Esophagus squamous epithelium (tissue), 5 donors: ENCODE measurements at places on chromosomes 6 and 20.

DNA sequence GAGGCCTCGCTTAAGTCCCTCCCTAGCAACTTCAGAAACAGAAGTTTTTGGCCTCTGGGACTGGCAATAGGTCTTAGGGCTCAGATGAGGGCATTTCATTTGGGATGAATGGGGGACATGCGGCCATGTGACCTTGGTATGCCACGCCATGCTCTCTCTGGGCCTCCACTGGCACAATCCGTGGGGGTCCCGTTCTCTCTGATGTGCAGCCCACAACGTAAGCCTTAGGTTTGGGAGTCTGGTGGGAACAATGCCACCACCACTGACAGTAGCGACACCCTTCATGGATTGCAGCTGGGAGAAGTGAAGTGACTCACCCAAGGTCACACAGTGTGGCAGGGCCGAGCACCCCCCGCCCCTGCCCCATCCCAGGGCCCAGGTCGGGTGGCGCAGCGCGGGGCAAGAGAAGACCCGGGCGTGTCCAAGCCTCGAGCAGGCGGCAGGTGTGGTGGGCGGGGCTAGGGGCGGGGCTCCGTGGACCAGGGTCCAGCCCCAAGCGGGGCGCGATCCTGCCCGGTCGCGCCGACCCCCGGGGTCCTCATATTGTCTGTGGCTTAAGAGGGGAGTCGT lies 864 bp upstream of the CEBPB start:
- no peak for DNase-seq

GRCh38 chr6:15293674-15294073 lies 47.8 kb downstream of the JARID2 start:
- DNase-seq: no peak

DNA sequence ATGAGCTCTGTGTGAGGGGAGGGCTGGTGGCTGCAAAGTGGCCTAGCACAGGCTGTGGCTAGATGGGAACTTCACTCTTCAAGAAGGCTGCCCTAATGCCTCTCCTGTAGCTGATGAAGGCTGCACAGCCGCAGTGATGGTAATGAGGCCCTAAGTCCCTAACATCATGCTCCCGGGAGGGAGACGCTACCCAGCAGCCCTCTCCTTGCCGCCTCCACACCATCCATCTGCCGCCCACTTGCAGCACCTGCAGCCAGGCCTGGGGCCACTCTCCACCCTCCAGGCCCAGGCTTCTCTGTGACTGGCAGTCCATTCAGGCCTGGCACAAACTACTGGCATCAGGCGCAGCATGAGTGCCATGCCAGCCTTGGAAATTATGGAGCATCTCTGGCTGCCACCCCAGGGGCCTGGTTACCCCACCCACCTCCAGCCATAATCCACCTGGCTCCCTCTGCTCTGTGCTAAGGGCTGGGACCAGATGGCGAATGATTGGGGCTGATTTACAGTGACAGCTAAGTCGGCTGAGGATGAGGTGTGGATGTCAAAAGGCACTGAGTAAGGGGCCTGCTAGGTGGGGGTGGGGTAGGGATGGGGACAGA lies 284.2 kb downstream of the LRFN2 start:
- no peak for DNase-seq

DNA sequence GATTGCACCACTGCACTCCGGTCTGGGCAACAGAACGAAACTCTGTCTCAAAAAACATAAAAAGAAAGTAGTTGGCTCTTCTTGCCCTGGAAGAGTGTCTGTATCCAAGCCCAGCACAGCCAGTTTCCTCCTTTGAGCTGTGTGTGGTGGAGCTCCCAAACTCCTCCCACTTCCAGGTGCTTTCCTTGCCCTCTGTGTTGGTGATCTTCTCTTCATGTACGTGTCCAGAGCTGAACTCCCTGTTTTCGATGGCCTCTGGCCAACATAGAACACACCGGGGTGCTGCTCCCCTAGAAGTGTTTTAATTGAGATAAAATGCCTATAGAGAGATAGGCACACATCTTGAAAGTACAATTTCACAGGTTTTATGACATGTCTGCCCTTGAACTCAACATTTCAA lies 16.7 kb upstream of the SGK2 start:
- no peak for DNase-seq

- no peak for DNase-seq
Observed at GRCh38 chr20:1326031-1326930, 2.7 kb downstream of the SDCBP2 start.

DNA sequence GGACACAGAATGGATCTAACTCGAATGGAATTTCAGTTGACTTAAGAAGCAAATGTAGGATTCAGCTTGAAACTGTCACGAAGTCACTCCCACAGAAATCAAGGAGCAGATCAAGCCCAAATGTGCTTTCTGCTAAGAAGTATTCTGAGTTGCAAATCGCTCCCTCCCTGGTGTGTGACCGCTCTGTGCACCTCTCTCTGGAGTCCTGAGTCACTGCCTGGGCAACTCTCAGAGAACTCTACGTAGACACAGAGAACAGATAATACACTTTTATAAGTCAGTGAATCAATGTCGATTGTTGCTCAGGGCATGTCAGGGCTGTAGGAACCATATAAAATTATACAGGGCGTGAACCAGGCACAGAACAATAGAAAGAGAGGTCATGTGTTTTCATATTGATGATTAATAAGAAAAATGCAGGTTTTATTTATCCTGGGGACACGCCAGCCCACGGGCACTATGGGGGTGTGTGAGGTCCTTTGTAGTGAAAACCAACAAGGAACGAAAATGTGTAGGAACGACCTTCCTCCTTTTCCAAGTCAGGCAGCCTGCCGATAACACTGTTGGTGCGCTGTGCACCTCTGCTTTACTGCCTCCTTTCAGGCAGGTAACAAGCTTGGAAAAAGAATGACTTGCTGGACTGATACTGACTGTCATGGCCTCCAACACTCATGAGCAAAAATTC lies 248.1 kb upstream of the FOXQ1 start:
- no peak for DNase-seq

DNA sequence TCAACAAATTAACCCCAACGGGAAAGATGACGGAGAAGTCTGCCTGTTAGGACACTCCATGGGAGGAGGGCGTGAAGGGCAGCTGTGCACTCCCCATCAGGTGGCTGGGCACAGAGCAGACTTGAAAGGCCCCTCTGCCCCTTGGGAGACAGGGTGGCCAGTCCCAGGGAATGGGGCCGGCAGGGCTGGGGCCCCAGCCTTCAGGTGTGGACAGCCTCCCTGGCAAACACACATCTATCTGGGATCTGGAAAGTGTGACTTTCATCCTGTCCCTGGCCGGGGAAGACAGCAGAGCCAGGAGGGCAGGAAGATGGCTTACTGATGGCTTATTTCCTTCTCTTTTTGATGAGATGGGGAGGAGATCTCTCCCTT lies 4.5 kb upstream of the FRMD1 start:
- no peak for DNase-seq

GRCh38 chr6:16078064-16078463 lies 50.8 kb upstream of the MYLIP start:
- DNase-seq: no peak

GRCh38 chr6:8904754-8905153 lies 469.4 kb upstream of the SLC35B3 start:
- DNase-seq: no peak

GRCh38 chr6:98648211-98648914 lies 186.0 kb upstream of the POU3F2 start:
- DNase-seq: no peak

DNA sequence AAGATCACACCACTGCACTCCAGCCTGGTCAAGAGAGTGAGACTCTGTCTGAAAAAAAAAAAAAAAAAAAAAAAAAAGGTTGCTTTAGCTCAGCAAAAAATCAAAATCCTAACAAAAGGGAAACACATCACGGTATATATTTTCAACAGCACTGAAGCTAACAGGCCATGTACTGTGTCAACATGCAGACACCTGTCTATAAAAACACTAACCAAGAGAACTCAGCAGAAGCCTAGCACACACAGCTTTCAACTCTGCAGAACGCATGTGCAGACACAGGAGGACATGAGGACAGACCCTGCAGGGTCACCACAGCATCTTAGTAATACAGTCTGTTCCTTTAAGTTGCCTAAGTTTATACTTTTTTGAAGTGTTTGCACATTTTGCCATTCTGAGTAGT lies 13.5 kb downstream of the NINL start:
- no peak for DNase-seq

- no peak for DNase-seq
Observed at GRCh38 chr6:118750143-118750542, 98.8 kb upstream of the CEP85L start.

GRCh38 chr6:45556828-45557227 lies 179.1 kb upstream of the SUPT3H start:
- DNase-seq: no peak

GRCh38 chr6:131331151-131331550 lies 195.9 kb downstream of the AKAP7 start:
- DNase-seq: no peak

DNA sequence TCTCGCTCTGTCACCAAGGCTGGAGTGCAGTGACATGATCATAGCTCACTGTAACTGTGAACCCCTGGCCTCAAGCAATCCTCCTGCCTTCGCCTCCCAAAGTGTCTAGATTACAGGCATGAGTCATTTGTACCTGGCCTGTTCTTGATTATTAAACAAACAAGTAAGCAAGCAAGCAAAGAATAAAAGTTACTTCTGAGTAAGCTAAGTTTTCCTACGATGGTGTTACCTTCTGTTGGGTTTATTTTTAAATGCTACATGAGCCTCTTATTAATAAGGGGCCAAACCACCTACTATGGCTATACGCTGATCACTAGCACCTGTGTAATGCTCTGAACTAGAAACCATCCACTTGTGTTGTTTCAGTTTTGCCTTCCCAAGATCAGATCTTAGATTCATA lies 50.8 kb downstream of the IL22RA2 start:
- DNase-seq: no peak

GRCh38 chr20:25129908-25130307 lies 48.0 kb upstream of the VSX1 start:
- no peak for DNase-seq

GRCh38 chr6:128127650-128128049 lies 226.8 kb upstream of the THEMIS start:
- DNase-seq: no peak

- DNase-seq: no peak
Observed at GRCh38 chr6:17091122-17091521, 10.7 kb upstream of the STMND1 start.

- DNase-seq: no peak
Observed at GRCh38 chr6:161429921-161430490, 156.1 kb upstream of the AGPAT4 start.

DNA sequence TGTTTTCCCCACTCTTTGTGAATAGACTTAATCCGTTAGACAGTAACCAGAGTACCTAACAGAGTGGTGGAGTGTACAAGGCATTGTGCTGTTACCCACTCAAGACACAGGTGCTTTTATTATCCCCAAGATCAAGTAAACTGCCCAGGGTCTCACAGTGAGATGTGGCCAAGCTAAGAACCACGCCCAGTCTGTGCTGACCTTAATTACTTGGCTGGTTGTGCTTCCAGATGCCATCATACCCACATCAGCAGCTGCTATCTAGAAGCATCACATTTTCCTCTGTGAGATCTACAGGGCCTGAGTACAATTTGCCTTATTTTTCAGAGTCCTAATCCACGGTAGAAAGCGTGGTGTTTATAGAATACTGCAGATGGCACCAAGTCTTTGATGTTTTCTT lies 70.3 kb downstream of the GFRA4 start:
- no peak for DNase-seq

- no peak for DNase-seq
Observed at GRCh38 chr20:10338426-10339180, 95.4 kb downstream of the MKKS start.

GRCh38 chr6:168419569-168419968 lies 21.4 kb upstream of the SMOC2 start:
- DNase-seq: no peak

DNA sequence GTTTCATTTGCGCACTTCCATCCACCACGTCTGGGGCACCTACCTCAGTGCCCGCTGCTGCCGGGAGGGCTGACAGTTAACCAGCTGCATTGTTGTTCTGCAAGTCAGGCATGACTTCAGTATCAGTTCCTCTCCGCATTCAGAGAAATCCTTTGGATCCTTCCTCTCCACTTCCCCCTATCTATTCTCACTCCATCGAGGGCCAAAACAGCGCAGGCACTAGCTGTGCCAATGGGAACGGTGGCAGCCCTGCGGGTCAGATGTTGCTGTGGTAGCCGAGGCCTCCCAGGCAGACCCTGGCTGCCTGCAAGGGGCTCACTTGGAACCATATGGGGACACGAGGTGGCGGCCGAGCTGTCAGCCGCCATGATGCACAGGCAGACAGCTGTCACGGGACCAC lies 64.2 kb upstream of the INSM1 start:
- DNase-seq: no peak

- DNase-seq: no peak
Observed at GRCh38 chr6:38801305-38801704, 86.2 kb downstream of the DNAH8 start.

- no peak for DNase-seq
Observed at GRCh38 chr20:19761326-19761725, 3.3 kb downstream of the RIN2 start.

DNA sequence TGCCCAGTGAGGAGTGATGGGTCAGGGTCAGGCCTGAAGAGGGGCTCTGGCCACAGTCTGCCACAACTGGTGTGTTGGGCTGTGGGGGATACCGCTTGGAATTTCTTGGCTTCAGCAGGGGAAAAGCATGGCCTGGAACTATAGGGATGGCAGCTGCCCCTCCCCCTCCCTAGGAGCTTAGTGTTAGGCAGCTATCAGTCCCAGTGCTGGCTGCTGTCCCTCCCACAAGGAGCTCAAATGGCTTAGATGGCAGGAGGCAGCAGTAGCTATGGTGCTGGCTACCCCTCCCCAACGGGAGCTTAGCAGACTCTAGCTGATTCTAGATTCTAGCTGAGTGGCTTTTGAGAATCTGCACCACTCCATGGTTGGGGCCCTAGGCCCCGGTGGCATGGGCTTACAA lies 414.5 kb upstream of the HSF2 start:
- no peak for DNase-seq

- no peak for DNase-seq
Observed at GRCh38 chr6:138107752-138108592, 753 bp upstream of the PERP start.

DNA sequence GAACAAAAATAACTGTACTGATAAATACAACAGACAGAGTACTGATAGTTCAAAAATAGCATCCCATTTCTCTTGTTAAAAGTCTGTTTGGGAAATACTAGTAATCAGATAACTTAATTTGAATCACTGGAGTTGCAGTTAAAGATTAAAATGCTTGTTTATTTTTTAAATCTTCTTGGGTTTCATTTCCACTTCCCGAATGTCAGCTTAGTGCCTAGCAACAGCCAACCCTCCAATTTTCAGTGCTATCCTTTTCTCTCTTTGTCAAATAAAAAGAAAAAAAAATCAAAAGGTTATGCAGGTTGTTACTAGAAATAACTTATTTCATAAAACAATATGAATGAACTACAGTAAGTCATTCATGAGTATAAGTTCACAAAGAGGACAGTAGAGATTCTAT lies 257.7 kb upstream of the STXBP5 start:
- no peak for DNase-seq

GRCh38 chr6:168451805-168452517 lies 11.0 kb downstream of the SMOC2 start:
- DNase-seq: no peak
